ENCODE measurements at places on chromosomes 1 and 21.

DNA sequence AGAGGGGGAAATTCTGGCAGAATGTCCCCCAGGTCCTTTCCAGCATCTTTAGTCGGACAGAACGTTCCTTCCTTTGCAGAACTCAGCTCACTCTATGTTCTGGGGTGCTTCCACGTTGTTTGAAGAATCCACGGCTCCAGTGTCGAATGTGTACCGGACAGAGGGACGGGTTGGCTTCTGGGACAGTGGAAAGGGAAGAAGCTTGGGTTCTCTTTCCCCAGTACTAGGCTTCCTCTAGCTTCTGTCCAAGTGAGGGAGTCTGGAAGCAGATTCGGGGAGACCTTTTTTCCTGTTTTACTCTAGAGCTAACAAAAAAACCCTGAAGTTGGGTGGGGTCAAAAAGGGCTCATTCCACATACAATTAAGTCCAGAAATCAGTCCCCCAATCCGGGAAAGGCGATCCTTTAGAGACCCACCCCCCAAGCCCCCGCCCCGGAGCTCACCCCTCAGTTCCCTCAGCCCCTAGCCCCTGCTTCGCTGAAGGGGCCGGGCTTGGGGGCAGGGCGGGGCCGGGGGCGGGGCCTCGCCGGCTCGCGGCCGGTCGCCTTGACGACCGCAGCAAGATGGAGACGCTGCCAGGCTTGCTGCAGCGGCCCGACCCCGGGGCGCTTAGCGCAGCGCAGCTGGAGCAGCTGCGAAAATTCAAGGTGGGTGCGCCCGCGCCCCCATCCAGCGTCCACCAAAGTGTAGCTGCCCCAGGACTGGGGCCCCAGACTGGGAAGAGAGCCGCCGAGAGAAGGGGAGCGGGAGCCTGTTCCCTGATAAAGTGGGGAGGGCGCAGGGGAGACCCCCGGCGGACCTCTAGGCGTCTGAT lies at the start of gene RIIAD1:
TSS of gene RIIAD1 (plus strand) at position 549 of the 814 bp plus-strand sequence. CDS start at position 564, 15 bp downstream.
- DNase-seq = peak; percentile 12

DNA sequence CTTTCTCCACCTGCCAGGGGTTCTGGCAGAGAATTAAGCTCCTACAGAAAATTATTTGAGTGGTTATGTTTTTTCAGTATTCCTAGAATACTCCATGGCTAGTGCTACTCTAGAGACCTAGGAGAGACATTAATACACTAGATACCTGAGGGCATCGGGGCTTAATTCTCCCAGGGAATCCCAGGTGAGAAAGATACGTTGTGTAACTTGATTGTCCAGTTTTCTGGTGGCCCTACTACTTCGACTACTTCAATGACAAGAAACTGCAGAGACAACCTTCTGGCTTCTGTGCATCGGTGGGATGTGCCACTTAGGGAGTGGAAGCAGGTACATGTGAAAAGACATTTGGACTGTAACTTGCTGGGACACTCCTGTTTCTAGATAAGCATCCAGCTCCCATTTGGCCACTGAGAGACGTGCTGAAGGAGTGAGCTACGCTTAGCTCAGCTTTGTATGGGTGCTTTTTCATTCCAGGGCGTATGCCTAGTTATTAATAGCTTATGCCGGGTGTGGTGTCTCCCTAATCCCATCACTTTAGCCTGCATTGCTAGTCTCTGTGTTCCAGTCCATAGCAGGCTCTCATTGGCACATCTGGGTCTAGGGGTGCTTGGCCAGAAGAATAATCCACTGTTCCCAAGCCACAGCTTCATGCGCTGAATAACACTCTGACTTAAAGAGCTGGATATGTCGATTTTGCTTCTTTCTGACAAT lies 300.7 kb downstream of the SIPA1L2 start:
- no peak for DNase-seq

DNA sequence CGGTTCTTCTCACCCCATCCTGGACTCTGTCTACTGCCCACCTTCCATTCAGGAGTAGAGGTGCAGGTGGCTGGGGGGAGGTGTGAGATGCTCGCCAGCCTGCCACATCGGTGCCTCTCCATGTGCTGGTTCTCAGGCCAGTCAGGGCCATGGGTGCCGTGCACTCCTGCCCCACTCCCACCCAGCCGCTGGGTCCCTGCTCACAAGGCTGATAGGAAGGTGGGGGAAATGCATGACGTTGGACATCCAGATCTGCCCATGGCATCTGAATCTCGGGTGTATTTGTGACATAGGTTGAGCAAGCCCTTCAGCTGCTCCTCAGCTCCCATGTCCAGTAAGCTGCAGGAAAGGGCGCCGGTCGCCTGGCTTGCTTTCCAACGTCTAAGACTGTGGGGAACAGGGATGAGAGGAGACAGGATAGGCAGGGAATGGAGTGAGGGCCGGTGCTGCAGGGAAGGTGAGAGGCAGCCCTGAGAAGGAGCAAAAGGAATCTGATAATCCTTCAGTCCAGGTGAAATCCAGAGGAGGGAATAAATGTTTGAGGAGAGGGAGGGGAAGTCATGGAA lies 11.8 kb downstream of the S100A7A start:
- no peak for DNase-seq

DNA sequence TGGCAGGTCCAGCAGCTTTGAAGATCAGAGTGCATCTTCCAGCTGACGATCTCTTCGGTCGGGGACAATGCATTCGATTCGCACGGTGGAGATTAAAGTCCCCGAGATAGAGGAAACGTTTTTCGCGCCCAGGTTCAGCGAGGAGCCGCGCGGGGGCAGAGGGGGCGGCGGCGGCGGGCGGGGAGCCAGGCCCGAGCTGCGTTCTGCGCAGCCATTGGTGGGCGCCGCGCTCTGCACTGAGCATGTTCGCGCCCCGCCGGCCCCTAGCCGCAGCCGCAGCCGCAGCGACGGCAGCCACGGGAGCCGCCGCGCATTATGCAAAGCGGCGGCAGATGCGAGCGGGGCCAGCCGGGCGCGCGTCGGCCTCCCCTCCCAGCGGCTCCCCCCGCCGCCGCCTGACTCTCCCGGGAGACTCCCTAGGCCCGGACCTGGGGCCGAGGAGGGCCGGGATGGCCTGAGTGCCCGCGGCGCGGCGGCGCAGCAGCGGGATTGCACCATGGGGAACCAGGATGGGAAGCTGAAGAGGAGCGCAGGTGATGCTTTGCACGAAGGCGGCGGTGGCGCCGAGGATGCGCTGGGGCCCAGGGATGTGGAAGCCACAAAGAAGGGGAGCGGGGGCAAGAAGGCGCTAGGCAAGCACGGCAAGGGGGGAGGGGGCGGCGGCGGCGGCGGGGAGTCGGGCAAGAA lies at the start of gene FMN2:
TSS of gene FMN2 (plus strand) at position 270 of the 687 bp plus-strand sequence. CDS start at position 497, 227 bp downstream.
- DNase-seq = no peak

GRCh38 chr1:25837262-25837875 lies 17.6 kb downstream of the MTFR1L start:
- no peak for DNase-seq

GRCh38 chr21:30981403-30981802 lies 56.9 kb downstream of the KRTAP19-8 start:
- DNase-seq = peak; percentile 79

DNA sequence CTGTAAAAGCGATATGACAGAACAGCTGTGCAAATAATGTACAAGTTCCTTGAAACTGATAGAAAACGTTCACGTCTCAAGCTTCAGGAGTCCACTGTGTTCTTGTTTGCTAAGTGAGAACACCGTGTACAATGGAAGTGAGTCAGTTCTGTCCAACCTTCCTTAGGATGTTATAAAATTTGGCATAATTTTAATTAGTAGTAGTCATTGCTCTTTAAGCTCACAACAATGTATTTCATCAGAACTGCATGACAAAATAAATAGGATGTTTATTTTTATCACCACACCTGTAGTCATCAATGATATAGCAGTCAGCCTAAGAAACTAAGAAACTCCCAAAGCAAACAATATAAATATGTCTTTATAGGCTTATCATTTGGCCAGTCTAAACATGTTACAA lies 53.0 kb downstream of the RGS2 start:
- DNase-seq = no peak

DNA sequence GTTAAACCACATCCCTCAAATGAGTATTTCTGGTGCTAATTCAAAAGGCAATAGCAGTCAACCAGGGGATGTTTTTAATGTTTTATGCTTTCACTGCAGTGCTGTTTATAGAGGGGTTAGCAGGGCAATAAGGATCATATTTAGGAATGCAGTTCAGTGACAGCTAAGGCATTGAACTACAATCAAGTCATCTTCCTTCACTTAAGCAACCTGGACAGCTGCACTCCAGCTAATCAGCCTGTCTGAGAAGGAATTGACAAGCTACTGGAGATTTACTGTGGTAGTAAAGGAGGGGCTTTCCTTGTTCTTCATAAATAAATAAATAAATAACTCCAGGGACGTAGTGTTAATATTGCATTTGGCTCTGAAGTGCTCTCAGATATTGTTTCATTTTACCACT lies 93.9 kb downstream of the DAB1 start:
- no peak for DNase-seq
